ENCODE measurements at places on chromosomes 6 and 20. TPM values are rescaled to one million over a fixed set of nuclear protein-coding genes. Genes with fewer than 3 reads are reported as not detected.

- no peak for DNase-seq
Observed at GRCh38 chr20:49411221-49411925, 71.1 kb downstream of the KCNB1 start.

GRCh38 chr20:13995086-13995665 lies at the start of gene MACROD2:
TSS of gene MACROD2 (plus strand) at chr20:13995516.
- DNase-seq = peak; percentile 86

DNA sequence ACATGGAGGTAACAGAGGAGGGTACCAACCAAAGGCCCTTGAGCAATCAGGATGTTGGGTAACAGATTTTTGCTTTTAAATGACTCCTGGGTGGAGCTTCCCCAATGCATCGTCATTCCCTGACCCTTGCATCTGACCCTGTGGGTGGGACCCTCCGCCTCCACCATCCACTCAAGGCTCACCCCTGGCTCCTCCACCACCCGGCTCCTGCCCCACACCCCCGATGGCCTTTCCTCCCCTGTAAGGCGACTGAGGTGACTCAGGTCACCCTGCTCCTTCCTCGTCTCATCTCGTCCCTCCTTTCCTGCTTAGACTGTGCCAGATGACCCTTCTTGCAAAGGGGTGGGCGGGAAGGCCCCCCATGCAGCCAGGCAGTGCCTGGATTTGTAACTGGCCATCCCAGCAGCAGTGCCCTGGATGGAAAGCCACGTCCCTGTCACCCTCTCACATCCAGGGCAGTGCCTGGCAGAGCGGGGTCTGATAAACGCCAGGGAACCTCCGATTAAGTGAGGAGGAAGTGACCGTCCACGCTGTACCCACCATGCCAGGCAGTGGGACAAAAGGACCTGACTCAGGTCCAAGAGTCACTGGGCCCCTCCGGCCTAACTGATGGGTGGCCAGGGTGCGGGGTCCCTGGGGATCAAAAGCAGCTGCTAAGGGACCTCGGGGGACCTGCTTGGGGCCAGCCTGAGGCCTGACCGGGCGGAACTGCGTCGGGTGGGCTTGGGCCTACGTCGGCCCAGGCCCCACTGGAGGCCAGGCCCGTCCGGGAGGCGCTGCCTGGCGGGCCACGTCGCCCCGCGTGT lies 624 bp upstream of the NPEPL1 start:
- DNase-seq = no peak

- no peak for DNase-seq
Observed at GRCh38 chr6:43402820-43403219, 24.5 kb upstream of the ABCC10 start.

DNA sequence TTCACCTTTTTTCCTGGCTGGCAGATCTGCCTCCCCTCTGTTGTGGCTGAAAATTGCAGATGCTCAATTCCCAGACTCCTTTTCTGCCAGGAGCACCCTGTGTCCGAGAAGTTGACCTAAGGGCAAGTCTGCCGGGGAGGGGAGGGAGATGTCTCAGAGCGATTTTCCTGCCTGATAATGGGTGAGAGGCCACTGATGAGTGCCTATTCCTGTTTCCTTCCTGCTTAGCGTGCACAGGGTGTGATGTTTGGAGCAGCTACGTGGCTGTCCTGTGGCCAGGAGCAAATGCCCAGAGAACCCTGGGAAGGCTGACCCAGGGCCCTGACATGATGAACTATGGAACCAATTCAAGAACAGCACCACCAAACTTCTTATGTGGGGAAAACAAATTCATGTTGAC lies 22.5 kb downstream of the SOX4 start:
- no peak for DNase-seq

Gene PPP1R16B
- 22.0 TPM for total RNA-seq
